ENCODE measurements at places on chromosomes 6 and 20. TPM values are rescaled to one million over a fixed set of nuclear protein-coding genes. Genes with fewer than 3 reads are reported as not detected.

- no peak for DNase-seq
Measured at GRCh38 chr6:116314218-116314617, 34.5 kb upstream of the TSPYL1 start.

GRCh38 chr6:42429836-42430235 is 21.9 kb downstream of the TRERF1 start:
- no peak for DNase-seq

DNA sequence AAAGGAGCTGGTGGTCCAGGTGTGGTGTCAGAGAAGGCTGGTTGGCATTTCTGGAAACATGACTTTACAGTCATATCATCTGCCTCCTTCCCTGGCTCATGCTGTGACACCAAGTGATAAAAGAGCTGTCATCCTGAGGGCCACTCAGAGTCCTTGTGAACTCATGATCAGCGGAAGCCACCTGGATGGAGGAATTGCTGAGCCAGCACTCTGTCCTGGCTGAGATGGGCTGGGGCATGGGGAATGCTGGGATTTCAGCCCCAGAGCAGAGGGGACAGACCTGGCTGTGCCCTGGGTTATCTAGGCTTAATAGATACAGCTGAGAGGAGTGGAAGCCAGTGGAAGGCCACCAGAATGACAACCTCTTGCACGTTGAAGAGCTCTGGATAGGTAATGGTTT is 214.3 kb downstream of the DHX35 start:
- DNase-seq: no peak

GRCh38 chr20:2421247-2421646 is 40.5 kb downstream of the TGM6 start:
- no peak for DNase-seq

- DNase-seq: no peak
Measured at GRCh38 chr6:150738092-150738629, 127.3 kb upstream of the MTHFD1L start.

DNA sequence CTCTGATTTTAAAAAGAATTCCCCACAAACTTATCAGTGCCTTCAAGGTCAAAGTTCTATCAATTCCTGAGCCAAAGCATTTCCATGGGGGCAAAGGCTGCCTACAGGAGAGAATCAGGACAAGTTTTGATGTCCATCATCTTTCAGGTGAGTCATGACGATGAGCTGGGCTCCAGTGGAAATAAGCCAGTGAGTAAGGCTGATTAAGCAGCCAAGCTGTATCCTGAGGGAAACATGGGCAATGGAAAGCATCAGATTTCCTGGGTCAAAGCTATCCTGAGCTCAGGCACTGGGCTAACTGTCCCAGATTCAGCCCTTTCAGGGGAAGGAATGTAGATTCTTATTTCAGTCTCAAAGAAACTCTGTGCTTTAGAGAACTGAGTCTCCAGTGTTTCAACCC is 377.4 kb downstream of the CD109 start:
- peak; percentile 75 for DNase-seq

- DNase-seq: no peak
Measured at GRCh38 chr6:31354158-31354863, 2.7 kb downstream of the HLA-B start.

The C20orf204 gene
- 0.95 TPM for total RNA-seq

The SAMHD1 gene
- 26.3 TPM for total RNA-seq

The HNF4A gene
- not detected for total RNA-seq

The BTN1A1 gene
- total RNA-seq: not detected

The SPAG4 gene
- 0.47 TPM for total RNA-seq

The CAP2 gene
- total RNA-seq: 5.4 TPM

The COL21A1 gene
- not detected for total RNA-seq

The SIRPG gene
- total RNA-seq: not detected
